ENCODE measurements at places on chromosomes 6 and 20. TPM values are rescaled to one million over a fixed set of nuclear protein-coding genes. Genes with fewer than 3 reads are reported as not detected.

DNA sequence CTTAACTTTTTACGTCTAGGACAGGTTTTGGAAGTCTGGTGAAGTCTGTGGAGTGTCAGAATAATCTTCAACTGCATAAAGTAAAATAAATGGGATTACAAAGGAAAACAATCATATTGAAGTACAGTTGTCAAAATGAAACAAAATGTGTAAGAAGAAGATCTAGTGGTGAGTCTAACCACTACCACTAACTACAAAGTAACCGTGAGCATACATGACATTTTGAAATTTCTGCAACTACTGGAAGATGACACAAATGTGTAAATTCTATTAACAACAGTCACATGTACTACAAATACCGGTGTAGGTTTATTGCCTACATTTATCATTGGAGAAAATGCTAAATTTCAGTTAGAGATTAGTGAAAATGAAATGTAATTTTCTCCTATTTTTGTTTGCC is 29.7 kb downstream of the VPS52 start:
- H3K4me3 ChIP-seq, result no peak overlapping the region
- H3K27me3 ChIP-seq, result peaks cover 28% of the 10 kb centered on the region
- H3K27ac ChIP-seq, result no peak overlapping the region
- DNase-seq, result no peak
- no peaks in the 10 kb centered on the region for H3K36me3 ChIP-seq

DNA sequence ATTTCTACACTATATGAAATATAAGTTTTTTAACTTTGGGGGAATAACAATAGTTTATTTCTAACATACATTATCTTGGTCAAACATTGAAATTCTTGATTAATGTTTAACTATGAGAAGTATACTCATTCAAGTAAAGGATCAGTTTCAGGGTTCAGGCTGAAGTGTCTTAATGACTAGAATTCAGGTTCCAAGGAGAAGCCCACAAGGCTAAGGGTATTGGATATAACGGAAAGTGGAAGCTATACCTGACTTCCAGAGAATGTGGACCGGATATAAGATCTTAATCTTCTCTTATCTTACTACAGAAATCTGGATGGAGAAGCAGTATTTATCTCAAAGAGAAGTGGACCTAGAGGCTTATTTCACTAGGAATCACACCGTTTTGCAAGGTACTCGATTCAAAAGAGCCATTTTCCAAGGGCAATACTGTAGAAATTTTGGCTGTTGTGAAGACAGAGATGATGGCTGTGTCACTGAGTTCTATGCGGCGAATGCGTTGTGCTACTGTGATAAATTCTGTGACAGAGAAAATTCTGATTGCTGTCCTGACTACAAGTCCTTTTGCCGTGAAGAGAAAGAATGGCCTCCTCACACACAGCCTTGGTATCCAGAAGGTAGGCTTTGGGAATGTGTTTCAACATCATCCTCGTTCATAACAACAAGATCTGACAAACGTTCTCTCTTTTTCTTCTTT is at the start of gene TINAG:
TSS of gene TINAG (plus strand) at position 153 of the 697 bp plus-strand sequence. CDS start at position 263, 110 bp downstream.
- no peaks in the 10 kb centered on the region for H3K4me1 ChIP-seq
- H3K4me3 ChIP-seq, result no peak within 1 kb of the TSS
- H3K36me3 ChIP-seq, result no peaks in the 10 kb centered on the region
- H3K27ac ChIP-seq, result no peak within 1 kb of the TSS

C6orf52 gene
- 1.6 TPM for total RNA-seq

- no peaks in the 10 kb centered on the region for H3K36me3 ChIP-seq
- H3K4me3 ChIP-seq, result peak overlapping the region; percentile 80
- H3K27me3 ChIP-seq, result peaks cover 72% of the 10 kb centered on the region
Observed at GRCh38 chr20:58851221-58851968, 693 bp upstream of the GNAS-AS1 start.

DNA sequence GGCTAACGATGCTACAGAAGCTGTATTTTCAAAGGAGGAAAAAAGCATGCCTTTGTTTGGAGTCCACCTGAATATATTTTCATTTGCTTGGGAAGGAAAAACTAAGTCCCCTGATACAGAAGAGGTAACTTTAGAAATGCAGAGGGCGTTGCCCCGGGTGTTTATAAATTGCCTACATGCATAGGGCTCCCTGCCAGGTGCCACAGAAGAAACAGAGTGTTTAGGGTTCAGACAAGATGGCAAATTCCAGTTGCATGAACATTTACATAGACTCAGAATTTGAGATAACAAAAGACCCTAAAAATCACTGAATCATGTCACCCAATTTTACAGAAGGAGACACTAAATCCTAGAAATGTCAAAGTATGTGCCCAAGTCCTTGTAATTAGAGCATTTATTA is 19.9 kb downstream of the RIN2 start:
- H3K36me3 ChIP-seq, result no peaks in the 10 kb centered on the region
- peaks cover 13% of the 10 kb centered on the region for H3K4me1 ChIP-seq
- H3K27me3 ChIP-seq, result no peaks in the 10 kb centered on the region
- no peak for DNase-seq

APOM gene
- total RNA-seq, result 2.9 TPM

- H3K4me1 ChIP-seq, result no peaks in the 10 kb centered on the region
- no peak for DNase-seq
- no peak overlapping the region for H3K4me3 ChIP-seq
- no peaks in the 10 kb centered on the region for H3K36me3 ChIP-seq
Observed at GRCh38 chr6:110067837-110068591, 89.9 kb downstream of the GPR6 start.

DNA sequence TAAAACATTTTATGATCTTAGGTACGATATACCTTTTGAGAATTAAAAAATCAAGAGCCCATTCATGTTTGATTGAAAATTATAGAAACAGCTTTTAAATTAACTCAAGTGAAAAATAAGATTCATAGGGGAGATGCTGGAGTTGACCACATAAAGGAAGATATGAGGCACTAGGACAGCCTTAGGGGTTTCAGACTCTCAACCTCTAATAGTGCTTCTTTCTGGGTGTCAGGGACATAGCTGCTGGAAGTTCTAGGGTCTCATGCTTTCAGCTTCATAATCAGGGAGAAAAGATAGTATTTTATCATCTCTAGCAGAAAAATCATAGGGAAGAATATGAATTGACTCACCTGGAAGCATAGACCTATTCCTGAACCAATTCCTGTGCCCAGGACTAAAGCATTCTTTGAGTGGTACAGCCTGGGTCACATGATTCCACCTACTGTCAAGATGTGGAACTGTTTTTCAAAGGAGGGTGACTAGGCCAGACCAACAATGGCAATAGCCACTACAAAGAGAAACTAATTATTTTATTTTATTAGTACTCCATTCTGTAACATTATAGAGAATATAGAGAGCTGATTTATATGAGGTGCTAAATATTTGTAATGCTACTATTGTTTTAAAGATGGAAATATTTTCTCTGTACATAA is 27.8 kb upstream of the CENPW start:
- no peaks in the 10 kb centered on the region for H3K4me1 ChIP-seq
- DNase-seq, result no peak
- peaks cover 8% of the 10 kb centered on the region for H3K27me3 ChIP-seq

DNA sequence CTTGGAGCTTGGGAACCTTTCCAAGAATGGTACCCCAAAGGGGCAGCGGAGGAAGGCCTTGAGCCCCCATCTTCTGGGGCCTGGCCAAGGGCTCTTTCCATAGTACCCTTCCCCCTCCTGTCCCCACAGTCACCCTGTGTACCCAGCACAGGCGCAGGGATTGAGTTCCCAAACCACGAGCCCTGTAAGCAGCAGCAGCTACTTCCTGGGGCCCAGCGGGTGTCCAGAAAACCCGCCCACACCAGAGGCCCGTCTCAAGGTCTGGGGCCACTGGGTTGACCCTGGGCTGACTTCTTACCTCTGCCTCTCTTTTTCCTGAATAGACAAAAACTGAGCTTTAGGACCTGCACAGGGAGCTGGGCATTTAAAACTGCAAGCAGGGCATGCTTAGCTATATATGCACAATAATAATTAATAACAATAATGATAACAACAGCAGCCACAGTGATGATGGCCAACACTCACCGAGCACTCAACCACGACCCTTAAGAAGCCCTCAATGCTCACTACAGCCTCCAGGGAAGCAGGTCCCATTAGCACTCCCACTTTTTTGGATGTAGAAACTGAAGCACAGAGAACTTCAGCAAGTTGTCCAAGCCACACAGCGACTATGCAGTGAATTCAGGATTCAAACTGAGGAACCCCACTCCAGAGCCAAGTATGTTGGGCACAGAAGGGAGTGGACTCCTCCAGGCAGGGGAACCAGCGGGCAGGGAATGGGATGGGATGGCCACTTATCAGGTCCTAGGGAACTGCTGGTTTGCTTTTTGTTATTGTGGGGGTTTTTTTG is 14.5 kb downstream of the NOL4L start:
- DNase-seq, result no peak
- H3K36me3 ChIP-seq, result no peaks in the 10 kb centered on the region
- no peaks in the 10 kb centered on the region for H3K27me3 ChIP-seq
- no peak overlapping the region for H3K27ac ChIP-seq

All from activated CD4-positive, alpha-beta memory T cell treated with anti-CD3 and anti-CD28 coated beads, Interleukin-2, amount 10 ng/mL, durations not matched to agents 7 days and 5 days (primary cell).